ENCODE measurements at places on chromosomes 6 and 20. TPM values are rescaled to one million over a fixed set of nuclear protein-coding genes. Genes with fewer than 3 reads are reported as not detected.

SYCP2 gene
- total RNA-seq = 11.0 TPM

CNBD2 gene
- 3.2 TPM for total RNA-seq

SAMD3 gene
- 5.9 TPM for total RNA-seq

ZFP57 gene
- total RNA-seq = not detected

SGK2 gene
- total RNA-seq = 6.4 TPM

COL21A1 gene
- total RNA-seq = 51.7 TPM

PACRG gene
- total RNA-seq = 15.4 TPM

LAMA4 gene
- total RNA-seq = 317 TPM

LINC00237 gene
- 6.5 TPM for total RNA-seq

- DNase-seq = peak; percentile 83
Measured at GRCh38 chr6:25485821-25486534, 166.0 kb upstream of the SCGN start.

DNA sequence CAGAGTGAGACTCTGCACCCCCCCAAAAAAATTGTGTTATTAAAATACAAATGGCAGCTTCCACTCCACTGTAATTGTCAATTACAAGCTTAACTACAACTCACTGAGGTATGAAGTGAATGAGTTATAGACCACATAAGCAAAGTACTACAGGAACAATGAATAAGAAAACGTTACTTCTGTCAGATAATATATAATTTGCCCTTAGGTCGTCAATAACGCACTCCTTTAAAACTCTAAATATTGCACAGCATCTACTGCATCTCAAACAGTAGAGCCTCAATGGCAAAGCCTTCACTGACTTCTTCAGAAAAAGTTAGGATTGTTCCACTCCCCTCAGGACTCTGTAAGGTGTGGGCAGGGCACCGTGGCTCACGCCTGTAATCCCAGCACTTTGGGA lies 2.0 kb upstream of the HBS1L start:
- no peak for DNase-seq

- DNase-seq = no peak
Measured at GRCh38 chr6:81562169-81562568, 190.3 kb downstream of the TENT5A start.

- no peak for DNase-seq
Measured at GRCh38 chr20:6008254-6008653, 45.6 kb downstream of the LRRN4 start.

GRCh38 chr6:34546551-34547321 lies 9.4 kb downstream of the SPDEF start:
- no peak for DNase-seq

DNA sequence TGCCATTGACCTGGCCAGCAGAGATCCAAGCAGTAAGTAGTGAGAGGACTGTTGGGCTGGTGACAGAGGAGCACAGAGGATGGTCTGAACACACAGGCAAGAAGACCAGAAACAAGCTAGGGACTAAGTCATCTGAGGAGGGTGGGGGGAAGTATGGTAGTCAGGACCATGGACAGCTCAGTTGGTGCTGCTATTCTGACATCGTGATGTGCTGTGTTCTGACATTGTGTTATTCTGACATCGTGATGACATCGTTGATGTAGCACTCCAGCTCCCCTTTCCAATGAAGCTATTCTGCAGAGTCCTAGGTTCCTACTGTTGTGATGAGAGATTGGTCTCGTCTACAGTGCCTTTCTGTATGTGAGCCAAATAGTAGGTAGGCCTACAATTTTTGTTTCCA lies 28.7 kb downstream of the CFAP206 start:
- DNase-seq = peak; percentile 2

DNA sequence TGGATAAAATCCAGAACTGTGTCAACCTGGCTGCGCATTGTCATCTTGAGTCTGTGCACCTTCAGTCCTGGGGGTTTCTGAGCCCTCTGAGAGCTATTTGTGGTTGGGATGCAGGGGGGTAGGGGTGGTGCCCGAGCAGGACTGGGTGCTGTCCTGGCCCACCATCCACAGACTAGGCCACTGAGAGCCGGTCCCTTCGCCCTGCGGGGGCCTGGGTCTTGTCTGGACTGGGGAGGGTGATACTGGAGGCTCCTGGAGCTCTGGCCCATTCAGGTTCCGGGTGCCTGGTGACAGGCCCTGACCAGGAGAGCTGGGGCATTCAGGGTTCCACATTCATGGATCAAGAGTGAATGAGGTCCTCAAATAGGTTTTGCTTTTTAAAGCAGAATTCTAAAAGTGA lies 20.9 kb downstream of the SPDEF start:
- no peak for DNase-seq

GRCh38 chr6:39335780-39336545 lies 13.5 kb upstream of the KCNK16 start:
- DNase-seq = no peak

GRCh38 chr6:122026582-122027369 lies 372.7 kb upstream of the HSF2 start:
- no peak for DNase-seq

DNA sequence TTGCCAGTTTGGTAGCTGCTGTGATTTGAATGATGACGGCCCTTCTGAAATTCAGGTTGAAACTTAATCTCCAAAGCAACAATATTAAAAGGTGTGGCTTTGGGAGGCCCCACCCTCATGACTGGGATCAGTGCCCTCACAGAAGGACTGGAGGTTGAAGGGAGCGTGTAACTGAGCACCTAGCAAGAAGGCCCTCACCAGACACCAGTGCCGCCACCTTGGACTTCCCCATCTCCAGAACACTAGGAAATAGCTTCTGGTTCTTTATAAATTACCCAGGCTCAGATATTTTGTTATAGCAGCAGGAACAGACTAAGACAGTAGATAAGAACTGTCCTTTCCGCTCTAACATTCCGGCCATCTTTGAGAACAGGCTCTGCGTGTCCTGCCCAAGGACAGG lies 243.1 kb downstream of the DLL1 start:
- DNase-seq = no peak

DNA sequence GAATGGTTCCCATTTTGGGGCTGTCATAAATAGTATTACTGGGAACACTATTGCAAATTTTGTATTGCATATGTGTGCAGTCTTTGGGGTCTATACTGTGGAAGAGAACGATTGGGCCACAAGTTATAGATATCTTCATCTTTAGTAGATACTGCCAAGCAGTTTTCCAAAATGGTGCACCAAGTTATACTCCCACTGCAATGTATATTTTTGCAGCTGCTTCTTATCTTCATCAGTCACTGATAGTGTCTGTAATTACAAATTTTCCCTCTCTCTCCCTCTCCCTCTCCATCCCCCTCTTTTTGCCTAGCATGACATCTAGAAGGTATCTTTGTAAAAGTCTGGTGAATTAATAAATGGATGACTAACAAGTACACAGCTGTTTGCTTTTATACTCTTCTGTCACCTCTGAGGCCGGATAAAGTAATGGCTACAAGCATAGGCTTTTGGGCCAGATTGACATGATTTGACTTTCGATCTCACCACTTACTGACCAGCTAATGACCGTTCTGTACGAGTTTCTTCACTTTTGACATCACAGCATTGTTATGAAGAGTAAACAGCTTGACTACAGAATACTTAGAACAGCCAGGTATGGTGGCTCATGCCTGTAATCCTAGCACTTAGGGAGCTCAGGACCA lies 113.3 kb upstream of the SLC2A12 start:
- no peak for DNase-seq

GRCh38 chr6:128743974-128744765 lies 138.8 kb upstream of the LAMA2 start:
- no peak for DNase-seq

- no peak for DNase-seq
Measured at GRCh38 chr20:38225240-38225899, 35.2 kb downstream of the KIAA1755 start.

DNA sequence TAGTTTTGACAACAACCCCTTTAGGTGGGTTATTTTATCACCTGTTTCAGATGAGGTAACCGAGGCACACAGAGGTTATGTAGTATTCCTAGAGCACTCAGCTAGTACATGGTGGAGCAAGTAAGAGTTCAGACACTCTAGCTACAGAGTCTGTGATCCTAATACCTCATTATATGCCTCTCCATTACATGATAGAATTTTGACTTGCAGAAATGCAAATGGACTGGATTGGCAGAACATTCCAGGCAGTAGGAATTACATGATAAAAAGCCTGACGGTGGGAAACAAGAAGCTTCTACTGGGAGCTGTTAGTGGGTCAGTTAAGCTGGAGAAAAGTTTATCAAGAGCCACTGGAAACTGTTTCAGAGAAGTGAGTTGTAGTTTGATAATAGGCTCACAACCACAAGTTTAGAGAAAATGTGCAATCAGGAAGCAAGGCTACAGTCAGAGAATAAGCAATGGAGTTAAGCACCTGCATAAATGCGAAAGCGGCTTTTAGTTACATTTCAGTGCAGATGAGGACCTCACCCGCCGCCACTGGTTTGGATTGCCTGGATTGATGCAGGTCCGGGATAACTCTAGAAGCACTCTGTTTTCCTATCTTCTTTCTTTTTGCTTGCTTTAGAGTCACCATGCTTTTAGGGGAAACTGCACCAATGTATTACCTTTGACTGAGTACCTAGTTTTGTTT lies 34.7 kb upstream of the MYLK2 start:
- DNase-seq = no peak

GRCh38 chr20:4953881-4954280 lies 47.4 kb downstream of the SLC23A2 start:
- no peak for DNase-seq

DNA sequence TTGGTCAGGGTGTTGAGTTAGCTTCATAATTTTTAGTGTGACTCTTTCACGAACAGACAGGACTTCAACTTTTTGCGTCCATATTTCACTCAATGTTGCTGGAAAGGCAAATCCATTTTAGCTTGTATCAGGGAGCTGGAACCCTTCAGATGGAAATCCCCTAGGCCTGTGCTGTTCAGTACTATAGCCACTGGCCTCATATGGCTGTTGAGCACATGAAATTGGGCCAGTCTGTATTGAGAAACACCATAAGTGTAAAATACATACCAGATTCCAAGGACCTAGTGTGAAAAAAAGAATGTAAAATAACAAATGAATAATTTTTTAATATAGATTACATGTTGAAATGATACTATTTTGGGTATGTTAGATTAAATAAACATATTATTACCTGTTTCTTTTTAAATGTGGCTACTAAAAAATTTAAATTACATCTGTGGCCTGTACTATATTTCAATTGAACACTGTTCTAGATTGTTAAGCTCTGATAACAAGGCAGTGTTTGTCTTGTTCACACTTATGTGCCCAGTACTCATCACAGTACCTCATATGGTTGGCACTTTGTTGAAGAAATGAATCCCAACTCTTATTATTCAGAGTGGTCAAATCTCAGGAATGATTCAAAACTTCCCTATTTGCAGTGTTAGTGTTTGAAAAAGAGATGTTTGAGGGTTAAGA lies 34.3 kb downstream of the CTNNBL1 start:
- no peak for DNase-seq

GRCh38 chr6:11854408-11855165 lies 76.0 kb upstream of the ADTRP start:
- no peak for DNase-seq

- DNase-seq = no peak
Measured at GRCh38 chr6:54299542-54300269, 8.5 kb upstream of the TINAG start.

GRCh38 chr6:46610862-46611553 lies 41.6 kb downstream of the CYP39A1 start:
- no peak for DNase-seq

DNA sequence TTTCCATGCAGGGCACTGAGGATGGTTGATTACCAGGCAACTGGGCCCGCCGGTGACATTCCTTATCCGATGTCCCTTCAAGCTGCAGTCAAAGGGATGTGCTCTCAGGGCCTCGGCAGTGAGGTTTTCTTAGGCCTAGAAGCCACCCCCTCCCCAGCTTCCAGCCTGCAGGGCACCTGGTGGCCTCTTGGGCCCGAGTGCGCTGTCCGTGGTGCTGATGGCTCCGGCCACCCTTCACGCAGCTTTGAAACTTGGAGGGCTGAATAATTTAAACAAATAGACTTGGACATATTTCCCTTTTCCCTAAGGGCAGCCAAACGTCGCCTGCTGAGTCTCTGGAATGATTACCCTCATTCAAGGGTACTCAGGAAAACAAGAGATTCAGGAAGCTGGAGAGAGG lies 8.9 kb upstream of the MLN start:
- DNase-seq = peak; percentile 82

DNA sequence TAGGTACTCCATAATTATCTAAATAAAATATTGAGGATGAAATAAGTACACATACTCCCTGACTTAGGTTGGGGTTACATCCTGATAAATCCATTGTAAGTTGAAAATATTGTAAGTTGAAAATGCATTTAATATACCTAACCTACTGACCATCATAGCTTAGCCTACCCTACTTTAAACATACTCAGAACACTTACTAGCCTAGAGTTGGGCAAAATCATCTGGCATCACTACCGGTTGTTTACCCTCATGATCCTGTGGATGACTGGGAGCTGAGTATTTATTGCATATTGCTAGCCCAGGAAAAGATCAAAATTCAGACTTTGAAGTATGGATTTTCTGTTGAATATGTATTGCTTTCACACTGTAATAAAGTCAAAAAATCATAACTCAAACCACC lies 467.3 kb downstream of the C6orf118 start:
- DNase-seq = no peak

DNA sequence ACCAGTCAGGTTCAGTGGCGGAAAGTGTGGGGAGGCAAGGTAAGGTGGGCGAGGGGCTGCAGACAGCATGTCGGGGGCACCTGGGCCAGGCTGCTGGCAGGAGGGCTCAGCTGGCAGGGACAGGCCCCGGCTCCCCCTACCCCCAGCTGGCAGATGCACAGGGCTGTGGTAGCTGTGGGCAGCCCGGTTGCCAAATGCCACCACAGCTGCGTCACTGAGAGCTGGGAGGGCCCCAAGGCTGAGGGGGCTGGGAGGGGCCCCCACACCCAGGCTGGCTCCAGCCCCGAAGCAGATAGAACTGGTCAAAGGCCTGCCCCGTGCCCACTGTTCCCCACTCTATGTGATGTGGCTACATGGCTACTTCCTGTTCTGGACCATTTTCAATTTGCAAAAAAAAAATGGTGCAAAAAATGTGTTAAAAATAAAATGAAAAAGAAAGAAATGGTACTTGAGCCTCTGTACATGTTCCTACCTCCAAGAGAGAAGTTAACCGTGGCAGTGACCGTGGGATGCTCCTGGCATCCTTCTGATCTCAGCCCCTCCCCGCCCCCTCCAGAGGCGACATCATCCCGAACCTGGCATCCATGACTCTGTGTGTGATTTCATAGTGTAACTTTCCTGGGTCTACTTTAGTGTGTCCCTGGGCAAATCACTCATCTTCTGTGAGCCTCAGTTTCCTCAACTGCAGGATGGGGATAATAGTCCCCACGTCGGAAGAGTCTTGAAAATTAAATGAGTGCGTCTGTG lies 64.4 kb downstream of the UBE2V1 start:
- DNase-seq = no peak

- DNase-seq = no peak
Measured at GRCh38 chr6:159450815-159451465, 242.1 kb downstream of the SOD2 start.

- DNase-seq = no peak
Measured at GRCh38 chr6:126530775-126531174, 190.9 kb downstream of the CENPW start.

- DNase-seq = no peak
Measured at GRCh38 chr20:3374296-3374695, 33.2 kb downstream of the DNAAF9 start.

- DNase-seq = no peak
Measured at GRCh38 chr6:22133357-22133756, 163.5 kb downstream of the PRL start.

- no peak for DNase-seq
Measured at GRCh38 chr6:73050706-73051105, 174.6 kb downstream of the KHDC1L start.

GRCh38 chr6:168011291-168011690 lies 13.8 kb downstream of the KIF25 start:
- no peak for DNase-seq

All from spinal cord (tissue), 10 donors.